ACHN (cell line): ENCODE measurements at places on chromosomes 5 and 9.
A peak's percentile ranks its signal among the peaks of the same experiment; 100 is the strongest.

GRCh38 chr5:102762095-102762534 lies 7.0 kb downstream of the PAM start:
- peak; percentile 45 for DNase-seq

GRCh38 chr5:150081541-150082283 lies 4.6 kb downstream of the CSF1R start:
- no peak for DNase-seq

- DNase-seq, result no peak
Observed at GRCh38 chr5:31393126-31393525, 138.8 kb downstream of the DROSHA start.

DNA sequence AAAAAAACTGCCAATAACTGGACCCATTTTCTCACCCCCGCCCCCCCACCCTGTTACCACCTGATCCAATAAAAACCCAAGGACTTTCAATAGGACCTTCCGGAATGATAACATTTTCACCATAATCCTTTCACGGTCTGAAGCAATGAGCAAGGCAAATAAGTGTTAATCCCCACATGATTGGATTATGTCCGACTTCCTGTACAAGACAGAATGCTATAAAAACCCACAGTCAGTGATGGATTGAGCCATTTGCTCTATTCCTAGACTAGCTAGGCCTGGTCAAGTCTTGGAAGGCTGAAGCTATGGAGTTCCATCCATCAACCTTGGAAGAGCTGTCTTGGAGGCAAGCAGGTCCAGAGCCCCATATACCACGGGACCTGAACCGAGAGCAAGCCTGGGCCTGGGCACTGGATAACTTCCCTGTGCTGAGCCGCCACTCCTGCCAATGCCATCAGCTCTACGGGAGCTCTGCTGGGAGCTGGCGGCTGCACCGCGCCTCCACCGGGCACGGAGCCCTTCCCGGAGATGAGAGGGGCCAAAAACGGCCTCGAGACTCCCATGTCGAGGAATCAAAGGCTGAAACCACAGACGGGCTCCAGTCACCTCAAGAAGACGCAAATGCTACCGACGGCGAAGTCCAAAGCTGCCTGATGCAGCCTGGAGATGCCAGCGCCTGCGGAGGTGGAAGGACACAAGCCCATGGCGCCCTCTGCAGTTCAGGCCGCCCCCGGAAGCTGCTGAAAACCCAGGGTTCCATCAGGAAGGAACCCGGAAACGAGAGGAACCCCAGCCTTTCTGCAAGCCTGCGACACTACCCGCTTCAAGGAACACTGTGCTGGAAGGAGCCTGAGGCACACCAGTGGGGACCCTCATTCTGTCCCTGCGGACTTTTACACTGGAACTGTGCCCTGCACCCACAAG lies 69.2 kb downstream of the ANXA2R start:
- DNase-seq, result peak; percentile 20

- DNase-seq, result peak; percentile 37
Observed at GRCh38 chr9:34547960-34548611, 25.3 kb upstream of the ENHO start.
